T-cell (primary cell): ENCODE measurements at places on chromosomes 7 and 10.

DNA sequence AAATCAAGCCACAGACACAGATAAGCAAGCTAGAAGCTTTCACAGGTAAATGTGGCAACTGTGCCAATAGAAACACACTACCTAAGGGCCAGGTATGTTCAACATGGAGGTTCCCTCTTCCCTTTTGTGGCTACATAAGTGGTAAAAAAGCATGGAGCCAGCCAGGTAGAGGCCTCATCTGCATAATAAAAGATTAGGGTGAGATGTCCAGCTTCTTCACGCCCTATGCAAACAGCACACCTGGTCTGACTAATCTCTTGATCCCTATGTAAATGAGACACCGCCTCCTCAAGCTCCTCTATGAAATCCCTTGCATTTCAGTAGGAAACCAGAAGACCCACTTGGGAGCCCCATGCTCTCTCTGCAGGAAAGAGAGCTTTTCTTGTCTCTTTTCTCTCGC is 282.2 kb downstream of the NEBL start:
- DNase-seq, result no peak
- no peak overlapping the region for H3K27ac ChIP-seq
- H3K36me3 ChIP-seq, result no peaks in the 10 kb centered on the region

DNA sequence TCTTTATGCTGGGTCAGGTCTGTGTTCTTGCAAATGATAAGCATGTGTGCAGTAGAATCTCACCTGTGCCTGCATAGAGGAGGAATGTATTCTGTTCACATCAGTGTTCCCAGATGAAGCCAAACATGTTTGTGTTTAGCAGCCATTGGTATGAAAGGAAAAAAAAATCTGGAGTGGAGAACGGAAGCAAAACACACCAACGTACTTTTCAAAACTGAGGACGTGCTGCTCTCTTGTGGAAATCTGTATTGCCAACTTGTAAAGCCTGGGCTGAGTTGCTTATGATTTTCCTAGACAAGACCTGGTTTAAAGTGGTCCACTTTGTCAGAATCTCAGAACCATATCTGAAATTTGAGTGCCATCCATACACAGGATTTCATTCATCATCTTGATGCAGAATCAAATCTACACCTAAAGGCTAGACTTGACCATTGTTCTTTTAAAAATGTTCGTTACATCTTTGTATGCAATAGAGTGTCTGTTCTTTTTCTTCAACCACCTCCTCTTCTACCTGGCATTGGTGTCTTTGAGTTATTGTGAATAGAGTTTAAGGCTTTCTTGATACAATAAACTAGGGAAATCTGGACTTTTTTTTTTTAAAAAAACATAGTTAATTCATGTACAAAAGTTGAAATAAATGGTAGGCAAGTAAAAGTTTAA is 367.7 kb downstream of the PHF14 start:
- no peaks in the 10 kb centered on the region for H3K27me3 ChIP-seq
- no peak for DNase-seq
- no peak overlapping the region for H3K4me3 ChIP-seq
- H3K4me1 ChIP-seq, result no peaks in the 10 kb centered on the region

DNA sequence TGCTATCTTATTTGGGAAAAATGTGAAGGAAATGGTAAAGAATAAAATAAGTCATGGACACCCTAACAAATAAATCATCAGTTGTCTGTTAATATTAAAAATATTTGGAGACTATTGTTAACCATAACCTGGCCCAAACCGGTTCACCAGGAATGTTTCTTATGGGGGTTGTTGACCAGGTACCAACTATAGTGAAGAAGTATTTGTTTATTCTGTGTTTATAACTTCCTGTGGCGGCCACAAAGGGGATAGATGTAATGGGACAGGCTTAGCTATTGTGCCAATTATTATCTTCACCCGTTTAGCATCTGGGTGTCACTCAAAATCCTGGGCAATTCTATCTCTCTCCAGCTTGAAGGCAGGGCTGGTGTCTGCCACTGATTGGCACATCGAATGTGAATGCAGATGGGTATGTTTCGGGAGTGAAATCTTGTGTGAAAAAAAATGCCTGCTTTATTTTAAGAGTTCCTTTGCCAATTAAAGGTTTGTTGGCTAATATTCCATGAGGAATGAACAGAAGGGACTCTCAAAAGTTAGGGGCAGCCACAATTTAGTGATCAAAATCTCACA is 500.9 kb downstream of the ARL4A start:
- no peaks in the 10 kb centered on the region for H3K27me3 ChIP-seq
- no peaks in the 10 kb centered on the region for H3K36me3 ChIP-seq
- DNase-seq, result no peak
- H3K27ac ChIP-seq, result no peak overlapping the region

DNA sequence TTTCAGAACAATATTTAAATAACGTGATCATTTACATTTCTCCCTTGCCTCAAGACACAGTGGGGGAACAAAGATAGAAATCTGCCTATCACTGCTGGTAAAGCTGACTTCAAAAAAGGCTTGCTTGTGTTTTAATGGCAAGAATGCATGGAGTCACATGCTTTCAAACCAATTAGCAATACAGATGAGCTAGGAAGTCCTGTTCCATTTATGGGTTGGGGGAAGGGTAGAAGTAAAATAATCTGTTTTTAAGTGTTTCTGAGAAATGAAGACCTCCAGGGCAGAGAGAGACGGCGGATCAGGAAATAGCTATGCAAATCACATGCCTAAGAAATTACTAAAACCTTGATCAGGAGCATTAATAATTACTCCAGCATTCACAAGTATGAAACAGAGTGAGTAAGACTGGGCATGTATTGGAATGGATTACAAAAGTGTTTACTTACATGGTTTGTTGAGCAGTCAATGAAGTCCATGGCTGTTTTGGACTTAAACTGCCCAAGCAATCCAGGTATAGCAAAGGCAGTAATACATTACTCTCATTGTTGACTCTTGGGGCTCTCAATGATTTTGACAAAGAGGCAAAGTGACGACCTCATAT is 142.0 kb downstream of the ARID5B start:
- no peaks in the 10 kb centered on the region for H3K36me3 ChIP-seq
- no peak overlapping the region for H3K4me3 ChIP-seq
- peaks cover 53% of the 10 kb centered on the region for H3K4me1 ChIP-seq
- no peak for DNase-seq
- H3K27ac ChIP-seq, result no peak overlapping the region

- DNase-seq, result no peak
- H3K36me3 ChIP-seq, result no peaks in the 10 kb centered on the region
- H3K4me3 ChIP-seq, result no peak overlapping the region
- peaks cover 25% of the 10 kb centered on the region for H3K4me1 ChIP-seq
- H3K27me3 ChIP-seq, result no peaks in the 10 kb centered on the region
- H3K27ac ChIP-seq, result no peak overlapping the region
Measured at GRCh38 chr7:36202398-36202797, 49.3 kb downstream of the EEPD1 start.

- no peak for DNase-seq
- no peaks in the 10 kb centered on the region for H3K27me3 ChIP-seq
- H3K27ac ChIP-seq, result no peak overlapping the region
- H3K4me3 ChIP-seq, result no peak overlapping the region
Measured at GRCh38 chr10:89625041-89625765, 19.8 kb downstream of the PANK1 start.

DNA sequence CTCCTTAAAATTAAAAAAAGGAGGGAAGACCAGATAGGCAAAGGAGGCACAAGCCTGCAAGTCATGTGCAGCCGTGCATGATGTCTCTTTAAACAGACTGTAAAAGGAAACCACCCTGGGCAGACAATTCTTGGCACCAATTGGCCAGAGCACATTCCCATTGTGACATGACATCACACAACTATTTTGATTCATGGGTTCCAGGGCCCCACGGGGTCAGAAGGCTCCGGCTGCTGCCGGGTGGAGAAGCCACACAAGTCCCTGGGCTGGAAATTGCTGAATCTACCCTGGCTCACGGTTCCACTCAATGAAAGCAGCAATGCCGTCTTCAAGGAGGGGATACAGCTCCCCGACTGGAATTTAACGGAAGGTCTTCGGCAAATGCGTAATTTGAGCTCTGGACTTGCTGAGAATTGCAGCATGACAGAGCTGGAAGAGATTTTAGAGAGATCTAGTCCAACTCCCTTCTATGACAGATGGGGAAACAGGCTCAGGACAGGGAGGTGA is 140.5 kb downstream of the PRKAG2 start:
- DNase-seq, result no peak
- H3K27me3 ChIP-seq, result no peaks in the 10 kb centered on the region
- no peak overlapping the region for H3K4me3 ChIP-seq

DNA sequence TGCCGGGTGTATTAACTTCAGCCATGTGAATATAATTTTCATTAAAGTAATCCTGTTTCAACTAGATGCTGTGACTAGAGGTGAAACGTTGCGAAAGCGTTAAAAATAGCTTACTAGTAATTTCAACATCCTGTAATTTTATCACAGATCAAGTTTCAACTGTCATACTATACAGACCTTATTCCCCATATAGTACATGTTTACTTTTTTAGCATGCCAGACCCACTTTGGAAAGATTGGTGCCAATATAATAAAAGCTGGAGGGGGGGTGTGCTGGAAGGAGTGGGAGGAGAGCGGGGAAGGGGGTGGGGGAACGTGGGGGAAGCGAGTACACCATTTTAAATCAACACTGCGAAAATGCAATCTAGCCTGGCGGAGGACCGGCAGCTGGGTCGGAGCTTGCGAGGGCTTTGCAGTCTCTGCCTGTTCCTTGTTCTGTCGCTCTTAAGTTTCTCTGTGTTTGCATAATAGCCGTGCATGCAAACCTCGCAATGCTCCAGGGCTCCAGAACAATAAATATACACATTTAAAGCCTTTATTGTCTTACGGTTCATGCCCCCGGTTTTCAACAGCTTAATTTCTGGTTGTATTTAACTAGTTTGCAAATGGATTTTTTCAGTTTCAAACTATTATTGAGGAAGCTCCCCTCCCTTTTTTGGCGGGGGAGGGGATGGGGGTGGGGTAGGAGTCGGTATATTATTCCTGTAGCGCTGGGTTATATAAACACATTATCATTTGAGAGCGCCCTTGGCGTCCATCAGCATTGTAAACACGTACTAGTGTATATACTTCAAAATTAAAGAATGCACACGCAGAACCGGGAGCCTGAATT is 1.3 kb upstream of the ARID5B start:
- H3K4me3 ChIP-seq, result peak overlapping the region; percentile 92
- no peaks in the 10 kb centered on the region for H3K36me3 ChIP-seq
- H3K27me3 ChIP-seq, result no peaks in the 10 kb centered on the region
- H3K4me1 ChIP-seq, result peaks cover 21% of the 10 kb centered on the region

DNA sequence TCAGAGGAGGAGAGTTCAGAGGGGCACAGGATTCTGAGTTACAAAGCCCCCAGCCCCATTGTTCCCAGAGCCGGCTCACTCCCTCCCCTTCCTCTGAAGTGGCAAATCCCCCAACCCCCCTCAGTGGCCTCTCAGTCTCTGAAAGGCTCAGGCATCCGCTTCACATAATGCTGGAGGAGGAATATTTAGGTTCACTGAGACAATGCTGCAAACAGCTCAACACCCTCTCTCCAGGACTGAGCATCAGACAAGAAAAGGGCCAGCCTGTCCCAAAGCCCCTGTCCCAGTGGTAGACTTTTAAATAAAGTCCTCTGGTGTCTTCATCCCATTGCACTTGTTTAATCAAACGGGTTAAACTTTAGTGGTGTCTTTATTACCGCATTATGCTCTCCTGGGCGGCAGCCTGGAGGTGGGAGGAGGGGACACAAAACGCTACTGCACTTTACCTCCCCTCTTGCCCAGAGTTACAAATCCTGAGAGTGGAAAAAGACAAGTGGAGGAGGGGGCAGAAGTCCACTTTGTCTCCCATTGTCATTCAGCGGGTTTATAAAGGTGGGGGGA is 257.9 kb downstream of the FGFR2 start:
- no peak for DNase-seq
- no peaks in the 10 kb centered on the region for H3K27me3 ChIP-seq
- no peaks in the 10 kb centered on the region for H3K36me3 ChIP-seq

GRCh38 chr7:32661501-32661900 is 166.2 kb downstream of the AVL9 start:
- DNase-seq, result no peak
- no peaks in the 10 kb centered on the region for H3K4me1 ChIP-seq
- H3K27ac ChIP-seq, result no peak overlapping the region
- H3K4me3 ChIP-seq, result no peak overlapping the region
- no peaks in the 10 kb centered on the region for H3K27me3 ChIP-seq
- no peaks in the 10 kb centered on the region for H3K36me3 ChIP-seq

DNA sequence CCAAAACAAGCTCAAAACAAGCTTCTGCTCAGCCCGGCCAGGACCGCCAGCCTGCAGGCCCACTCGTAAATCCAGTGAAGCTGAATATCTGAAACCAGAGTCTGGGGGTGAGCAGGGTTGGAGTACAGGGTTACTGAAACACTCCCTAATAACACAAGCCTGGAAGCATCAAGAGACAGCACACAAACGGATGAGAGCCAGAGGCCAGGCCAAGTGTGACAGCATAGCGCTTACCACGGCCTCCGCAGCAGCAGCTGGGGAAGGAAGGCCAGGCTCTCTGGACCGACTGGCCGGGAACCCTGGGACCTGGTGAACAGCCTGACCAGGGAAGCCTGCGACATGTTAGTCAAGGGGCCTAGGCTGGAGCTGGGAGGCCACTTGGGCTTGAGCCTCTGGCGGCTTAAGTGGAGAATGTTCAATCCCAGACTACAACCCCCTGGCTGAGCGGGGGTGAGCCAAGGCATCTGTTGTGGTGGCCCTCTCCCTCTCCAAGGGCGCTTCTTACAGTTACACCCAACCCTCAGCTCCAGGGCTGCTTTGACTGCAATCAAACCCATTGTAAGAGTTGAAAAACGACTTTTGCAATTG is 21.7 kb upstream of the RNF32 start:
- DNase-seq, result no peak
- H3K27me3 ChIP-seq, result peaks cover 7% of the 10 kb centered on the region
- no peak overlapping the region for H3K27ac ChIP-seq
- H3K4me1 ChIP-seq, result no peaks in the 10 kb centered on the region
- H3K36me3 ChIP-seq, result no peaks in the 10 kb centered on the region

DNA sequence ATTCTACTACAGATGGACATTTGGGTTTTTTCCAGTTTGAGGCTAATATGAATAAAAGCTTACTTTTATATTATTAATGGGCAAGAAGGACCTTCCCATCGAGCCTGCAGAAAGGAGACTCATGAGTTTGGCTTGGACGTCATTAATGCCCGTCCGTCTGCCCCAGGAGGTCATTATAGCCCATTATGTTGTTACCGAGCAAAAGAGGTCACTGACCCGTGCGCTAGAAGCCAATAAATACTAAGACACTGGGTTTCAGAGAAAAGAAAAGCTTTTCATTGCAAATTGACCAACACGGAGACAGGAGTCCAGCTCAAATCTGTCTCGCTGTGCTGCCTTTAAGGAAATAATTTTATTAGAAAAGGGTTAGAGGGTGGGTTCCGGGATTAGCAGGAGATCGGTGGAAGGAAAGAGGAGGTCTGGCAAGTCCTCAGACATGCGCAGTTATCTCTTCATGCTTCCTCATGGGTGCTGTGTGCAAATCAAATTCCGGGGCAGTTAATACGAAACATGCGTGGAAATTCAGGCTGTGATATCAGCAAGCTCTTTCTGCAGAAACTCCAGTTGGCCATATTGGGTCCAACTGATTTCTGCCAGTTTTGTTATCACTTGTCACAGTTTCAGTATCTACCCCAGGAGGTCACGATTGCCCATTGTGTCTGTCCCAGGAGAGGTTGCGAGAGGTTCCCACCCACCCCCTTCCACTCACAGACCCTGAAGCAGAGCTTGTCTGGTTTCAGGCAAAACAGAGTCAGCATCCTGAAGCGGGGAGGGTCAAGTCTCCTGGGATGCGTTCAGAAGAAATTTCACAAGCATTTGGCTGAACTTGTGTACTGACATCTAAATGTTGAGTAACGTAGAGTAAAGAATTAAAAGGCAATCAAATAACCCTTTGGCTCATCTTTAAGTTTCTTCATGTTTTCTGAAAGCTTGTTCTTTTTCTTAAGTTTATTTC is 1.1 kb upstream of the GALNTL5 start:
- no peaks in the 10 kb centered on the region for H3K36me3 ChIP-seq
- H3K4me3 ChIP-seq, result no peak overlapping the region
- H3K27me3 ChIP-seq, result no peaks in the 10 kb centered on the region
- no peak for DNase-seq
